ENCODE measurements at places on chromosomes 7 and 10.

DNA sequence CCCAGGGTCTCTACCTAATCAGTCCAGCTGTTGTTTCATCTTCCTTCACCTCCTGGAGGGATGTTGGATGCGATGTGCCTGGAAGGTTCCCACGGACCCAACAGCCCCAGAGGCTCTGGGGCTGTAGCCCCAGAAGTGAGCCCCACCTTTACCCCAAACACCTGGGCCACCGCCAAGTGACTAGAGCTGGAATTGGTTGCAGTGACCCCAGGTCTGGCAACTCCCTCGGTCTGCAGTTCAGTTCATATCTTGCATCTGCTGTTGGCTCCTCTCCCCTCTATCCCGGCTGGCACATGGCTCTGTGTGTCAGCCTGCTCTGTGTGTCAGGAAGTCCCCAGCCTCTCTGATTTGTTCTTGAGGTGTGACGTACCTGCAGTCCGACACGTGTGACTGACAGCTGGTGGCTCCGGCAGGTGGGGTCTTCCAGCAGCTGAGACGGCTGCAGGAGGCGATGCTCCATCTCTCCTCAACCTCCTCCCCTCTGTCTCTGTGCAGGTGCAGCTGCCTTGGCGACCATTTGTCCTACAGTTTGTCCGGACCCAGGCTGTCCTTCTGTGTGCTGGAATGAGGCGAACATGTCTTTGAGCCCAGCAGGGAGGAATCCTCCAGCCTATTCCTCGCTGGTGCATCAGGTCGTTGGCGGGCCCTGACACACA lies 38.6 kb downstream of the ELFN1 start:
- DNase-seq: no peak

DNA sequence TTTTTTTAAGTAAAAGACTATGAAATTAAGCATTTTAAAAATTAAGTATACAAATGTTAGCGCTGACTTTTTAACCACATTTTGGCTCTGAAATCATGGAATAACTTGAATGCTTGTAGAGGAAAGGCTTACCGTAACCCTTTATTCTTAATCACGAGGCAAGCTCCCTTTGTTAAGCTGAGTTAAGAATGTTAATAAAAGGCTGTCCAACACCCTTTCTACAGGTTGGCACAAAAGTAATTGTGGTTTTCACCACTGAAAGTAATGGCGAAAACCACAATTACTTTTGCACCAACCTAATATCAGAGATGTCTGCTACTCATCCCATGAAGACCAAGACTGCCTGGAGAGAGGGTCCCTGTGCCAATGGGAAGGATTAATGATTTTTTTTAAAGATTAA lies 70.6 kb downstream of the STK17A start:
- DNase-seq: no peak

DNA sequence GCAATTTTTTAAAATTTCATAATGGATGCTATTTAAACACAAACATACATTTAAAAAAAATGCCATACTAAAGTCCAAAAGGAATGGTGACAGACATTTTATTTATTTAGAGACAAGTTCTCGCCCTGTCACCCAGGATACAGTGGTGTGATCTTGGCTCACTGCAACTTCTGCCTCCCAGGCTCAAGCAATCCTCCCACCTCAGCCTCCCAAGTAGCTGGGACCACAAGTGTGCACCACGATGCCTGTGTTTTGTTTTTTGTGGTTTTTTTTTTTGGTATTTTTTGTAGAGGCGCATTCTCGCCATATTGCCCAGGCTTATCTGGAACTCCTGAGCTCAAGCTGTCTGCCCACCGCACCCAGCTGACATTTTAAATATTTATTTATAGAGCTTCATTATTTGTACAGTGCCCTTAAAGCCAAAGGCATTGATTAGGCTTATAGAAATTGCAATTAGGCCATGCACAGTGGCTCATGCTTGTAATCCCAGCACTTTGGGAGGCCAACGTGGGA lies 703.5 kb downstream of the AUTS2 start:
- DNase-seq: no peak

GRCh38 chr7:37538945-37539344 lies 90.3 kb upstream of the ELMO1 start:
- DNase-seq: no peak

GRCh38 chr10:94591461-94592205 lies 46.0 kb downstream of the HELLS start:
- DNase-seq: no peak

DNA sequence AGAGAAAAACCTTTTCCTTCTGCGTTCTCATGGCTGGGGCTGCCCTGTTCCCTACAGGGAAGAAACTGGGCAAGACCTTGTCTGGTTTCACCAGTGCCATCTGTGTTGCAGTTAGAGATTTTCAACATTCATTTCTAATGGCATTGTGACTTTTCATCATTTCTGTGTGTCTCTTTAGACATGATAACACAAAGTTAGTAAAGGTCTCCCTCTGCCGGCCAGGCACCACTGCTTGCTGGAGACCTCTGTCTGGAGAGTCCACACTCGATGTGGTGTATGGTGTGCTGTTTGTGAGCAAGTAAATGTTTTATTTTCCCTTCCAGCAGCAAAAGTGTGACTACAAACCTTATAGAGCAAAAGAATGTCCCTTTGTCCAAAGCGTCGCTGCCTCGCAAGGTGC lies 213.5 kb downstream of the PAXIP1 start:
- no peak for DNase-seq

GRCh38 chr10:5461914-5462840 lies 37.2 kb downstream of the CALML5 start:
- no peak for DNase-seq

- no peak for DNase-seq
Observed at GRCh38 chr7:88101769-88102168, 118.1 kb downstream of the SRI start.

- no peak for DNase-seq
Observed at GRCh38 chr7:1247527-1248041, 14.9 kb downstream of the UNCX start.

DNA sequence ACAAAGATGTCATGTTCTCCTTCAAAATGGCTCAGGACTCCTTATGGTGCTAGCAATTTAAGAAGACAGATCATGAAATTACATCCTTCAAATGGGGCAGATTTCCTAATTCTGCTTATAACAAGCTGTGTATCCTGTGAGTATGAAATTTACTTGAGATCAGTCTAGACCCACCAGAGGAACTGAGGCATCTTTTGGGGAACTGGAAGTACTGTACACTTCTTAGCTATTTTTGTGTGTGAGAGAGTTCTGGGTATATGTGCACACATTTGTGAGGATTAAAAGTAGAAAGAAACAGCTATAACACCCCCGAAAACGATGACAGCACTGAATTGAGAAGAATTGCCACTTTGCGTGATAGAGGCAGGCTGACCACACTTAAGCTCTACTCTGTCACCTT lies 187.0 kb upstream of the CCDC6 start:
- no peak for DNase-seq

DNA sequence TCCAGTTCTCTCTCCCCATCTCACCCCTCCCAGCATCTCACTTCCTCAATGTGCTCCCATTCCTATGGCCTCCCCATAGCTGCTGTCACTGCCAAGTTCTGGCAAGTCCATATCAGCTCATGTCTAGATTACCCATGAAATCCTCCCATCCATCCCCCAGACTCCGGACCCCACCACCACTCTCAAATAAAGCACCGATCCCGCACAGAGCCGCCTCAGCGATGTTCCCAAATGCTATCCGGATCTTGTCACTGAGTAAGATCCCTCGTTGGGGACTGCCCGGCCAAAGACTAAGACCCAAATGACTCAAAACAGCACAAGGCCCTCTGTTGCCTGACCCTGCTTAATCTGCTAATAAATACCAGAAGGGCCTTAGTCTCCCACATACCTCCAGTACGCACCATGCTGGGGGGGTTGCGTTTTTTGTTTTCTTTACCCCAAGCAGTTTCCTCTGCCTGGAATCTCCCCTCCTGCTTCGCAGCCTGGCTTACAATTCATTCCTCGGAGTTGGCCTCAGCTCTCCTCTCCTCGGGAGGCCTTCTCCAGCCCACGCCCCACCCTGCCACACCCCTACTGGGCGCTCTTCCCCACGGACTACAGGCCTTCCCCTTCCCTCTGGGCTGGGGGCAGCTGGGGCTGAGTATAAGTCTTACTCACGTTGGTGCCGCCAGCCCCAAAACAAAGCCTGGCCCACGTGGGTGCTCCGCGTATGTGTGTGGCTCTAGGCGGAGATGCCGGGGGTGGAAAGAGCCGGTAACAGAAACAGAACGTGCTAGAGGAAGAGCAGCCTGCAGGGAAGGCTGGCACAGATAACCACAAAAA lies 1.8 kb upstream of the DUSP5 start:
- DNase-seq: peak; percentile 78

- no peak for DNase-seq
Observed at GRCh38 chr7:33829536-33829935, 75.8 kb upstream of the BMPER start.

DNA sequence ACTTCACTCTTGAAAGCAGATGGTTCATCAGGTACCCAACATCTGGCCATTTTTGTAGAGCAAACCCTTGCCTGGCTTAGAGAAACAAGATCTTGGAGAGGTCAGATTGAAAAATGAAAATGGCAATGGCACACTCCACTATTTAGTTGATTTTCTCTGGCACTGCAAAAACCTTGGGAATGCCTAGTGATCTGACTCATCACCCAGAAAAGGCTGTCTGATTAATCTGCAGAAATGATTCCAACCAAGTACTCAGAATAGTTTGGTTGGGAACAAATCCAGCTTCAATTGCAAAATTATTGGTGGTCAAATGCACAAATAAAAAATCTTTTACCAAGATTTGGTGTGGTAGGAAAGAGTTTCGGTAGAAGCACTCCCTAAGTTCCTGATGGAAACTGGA lies 351.2 kb downstream of the PHTF2 start:
- DNase-seq: no peak

GRCh38 chr10:122018951-122019413 lies 30.0 kb downstream of the TACC2 start:
- no peak for DNase-seq

GRCh38 chr7:99094401-99094800 lies 49.5 kb downstream of the SMURF1 start:
- DNase-seq: no peak

DNA sequence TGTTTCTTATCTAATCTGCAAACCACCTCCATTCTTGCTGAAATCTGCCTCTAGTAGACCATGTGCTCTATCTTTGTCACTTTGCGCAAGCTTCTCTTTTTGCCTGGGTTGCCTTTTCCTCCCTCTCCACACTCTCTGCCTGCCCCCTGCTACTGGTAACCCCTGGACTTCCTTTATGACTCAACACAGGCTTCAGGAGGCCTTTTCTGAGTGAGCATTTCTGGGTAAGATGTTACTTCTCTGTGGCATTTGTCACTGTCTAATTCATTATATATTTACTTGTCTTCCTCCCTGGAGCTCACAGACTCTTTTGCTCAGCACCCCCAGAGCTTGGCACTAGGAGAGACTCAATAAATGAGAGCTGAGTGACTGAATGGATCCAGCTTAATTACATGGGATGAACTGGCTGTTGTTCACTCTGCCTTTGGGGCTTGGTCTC lies 8.4 kb downstream of the GOLGA7B start:
- DNase-seq: no peak

DNA sequence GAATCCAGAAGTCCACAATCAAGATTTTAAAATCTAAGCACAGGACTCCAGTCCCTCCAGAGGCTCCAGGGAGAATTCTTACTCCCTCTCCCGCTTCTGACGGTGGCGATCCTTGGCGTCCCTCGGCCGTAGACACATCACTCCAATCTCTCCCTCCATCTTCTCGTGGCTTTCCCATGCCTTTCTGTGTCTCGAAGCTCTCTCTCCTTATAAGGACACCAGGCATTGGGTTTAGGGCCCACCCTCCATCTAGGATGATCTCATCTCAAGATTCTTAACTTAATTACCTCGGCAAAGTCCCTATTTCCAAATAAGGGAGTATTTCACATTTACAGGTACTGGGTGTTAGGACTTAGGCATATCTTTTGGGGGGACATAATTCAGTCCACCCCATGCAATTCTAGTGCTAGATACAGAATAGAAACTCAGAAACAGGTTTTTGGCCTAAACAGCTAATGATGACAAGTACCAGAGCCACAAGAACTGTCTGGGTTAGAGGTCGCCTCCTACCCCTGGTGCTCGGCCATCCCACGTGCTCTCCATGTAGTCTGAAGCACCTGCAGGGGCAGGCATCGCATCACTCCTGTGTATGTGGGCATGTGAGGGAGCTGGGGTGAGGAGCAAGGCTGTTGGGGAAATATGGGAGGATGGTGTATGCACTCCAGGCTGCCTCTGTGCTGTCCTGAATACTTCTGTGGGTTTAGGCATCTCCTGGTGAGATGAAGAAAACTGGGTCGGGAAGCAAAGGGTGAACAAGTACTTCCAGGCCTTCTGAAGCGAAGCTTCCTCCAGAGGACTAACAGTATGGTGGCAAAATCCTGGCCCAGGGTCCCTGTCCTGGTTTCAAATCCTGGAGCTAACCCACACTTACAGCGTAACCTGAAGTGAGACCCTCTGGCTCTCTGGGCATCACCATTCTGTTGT lies 298.3 kb upstream of the ZMIZ1 start:
- DNase-seq: no peak

GRCh38 chr10:103554488-103555324 lies 61.2 kb downstream of the NEURL1 start:
- no peak for DNase-seq

GRCh38 chr7:381211-382042 lies 91.5 kb downstream of the FOXL3 start:
- peak; percentile 50 for DNase-seq

DNA sequence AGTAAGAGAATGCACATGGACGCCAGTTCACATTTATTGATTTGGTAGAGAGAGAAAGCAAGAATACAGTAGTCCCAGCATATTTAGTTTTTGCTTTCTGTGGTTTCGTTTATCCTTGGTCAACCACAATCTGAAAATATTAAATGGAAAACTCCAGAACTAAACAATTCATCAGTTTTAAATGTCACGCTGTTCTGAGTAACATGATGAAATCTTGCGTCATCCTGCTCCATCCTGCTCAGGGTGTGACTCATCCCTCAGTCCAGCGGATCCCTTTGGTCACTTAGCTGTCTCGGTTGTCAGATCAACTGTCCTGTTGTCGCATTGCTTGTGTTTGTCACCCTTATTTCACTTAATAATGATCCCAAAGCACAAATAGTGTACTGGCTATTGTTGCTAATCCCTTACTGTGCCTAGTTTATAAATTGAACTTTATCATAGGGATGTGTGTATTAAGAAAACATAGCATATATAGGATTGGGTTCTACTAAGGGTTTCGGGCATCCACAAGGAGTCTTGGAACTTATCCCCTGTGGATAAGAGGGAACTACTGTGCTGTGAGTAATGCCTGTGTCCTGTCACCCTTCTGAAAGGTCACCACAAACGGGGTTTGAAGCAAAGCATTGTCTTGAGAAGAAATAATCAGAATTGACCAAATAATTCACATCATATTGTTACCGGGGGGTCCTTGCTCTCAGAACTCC lies 73.6 kb downstream of the OTUD1 start:
- DNase-seq: no peak

All from stimulated activated CD4-positive, alpha-beta T cell treated with anti-CD3 and anti-CD28 coated beads, Interleukin-4, amount 100 ng/mL, for 24 hours (primary cell).